Left ventricle myocardium inferior (tissue), 1 donor: ENCODE measurements at places on chromosomes 3 and 15. TPM values are rescaled to one million over a fixed set of nuclear protein-coding genes. Genes with fewer than 3 reads are reported as not detected.

The SLCO2A1 gene
- 18.0 TPM for total RNA-seq

The GOLGA6L22 gene
- total RNA-seq, result not detected

The GRIP2 gene
- 59.1 TPM for total RNA-seq

The ITIH4 gene
- 5.0 TPM for total RNA-seq

The CORO2B gene
- total RNA-seq, result 5.0 TPM

The KCNMB2 gene
- total RNA-seq, result 2.1 TPM

The ADAMTSL3 gene
- total RNA-seq, result 11.9 TPM

The DUOX1 gene
- 0.80 TPM for total RNA-seq
